ENCODE measurements at places on chromosomes 7 and 10.

- no peak for DNase-seq
Measured at GRCh38 chr7:157559596-157560257, 222.9 kb downstream of the DNAJB6 start.

GRCh38 chr10:37681617-37681999 is 175.8 kb downstream of the ZNF248 start:
- DNase-seq, result no peak

GRCh38 chr7:102840404-102840803 is 72.4 kb upstream of the LRRC17 start:
- DNase-seq, result no peak

DNA sequence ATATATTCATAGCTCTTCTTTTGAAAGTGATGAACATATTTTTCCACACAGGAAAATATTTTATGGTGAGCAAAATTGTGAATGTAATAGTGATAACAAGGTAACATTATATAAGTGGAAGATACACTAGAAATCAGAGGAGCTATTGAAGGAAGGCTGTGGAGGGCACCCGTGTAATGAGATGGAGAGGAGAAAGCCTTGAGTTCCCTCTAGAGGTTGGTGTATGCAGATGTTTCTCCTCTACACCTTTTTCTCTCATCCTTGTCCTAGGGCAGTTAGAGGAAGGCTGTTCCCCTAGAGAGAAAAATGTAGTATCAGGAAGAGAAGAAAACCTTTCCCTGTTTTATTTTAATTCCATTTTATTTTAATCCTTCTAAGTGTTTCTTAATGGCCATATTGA is 54.6 kb upstream of the NRG3 start:
- peak; percentile 8 for DNase-seq

DNA sequence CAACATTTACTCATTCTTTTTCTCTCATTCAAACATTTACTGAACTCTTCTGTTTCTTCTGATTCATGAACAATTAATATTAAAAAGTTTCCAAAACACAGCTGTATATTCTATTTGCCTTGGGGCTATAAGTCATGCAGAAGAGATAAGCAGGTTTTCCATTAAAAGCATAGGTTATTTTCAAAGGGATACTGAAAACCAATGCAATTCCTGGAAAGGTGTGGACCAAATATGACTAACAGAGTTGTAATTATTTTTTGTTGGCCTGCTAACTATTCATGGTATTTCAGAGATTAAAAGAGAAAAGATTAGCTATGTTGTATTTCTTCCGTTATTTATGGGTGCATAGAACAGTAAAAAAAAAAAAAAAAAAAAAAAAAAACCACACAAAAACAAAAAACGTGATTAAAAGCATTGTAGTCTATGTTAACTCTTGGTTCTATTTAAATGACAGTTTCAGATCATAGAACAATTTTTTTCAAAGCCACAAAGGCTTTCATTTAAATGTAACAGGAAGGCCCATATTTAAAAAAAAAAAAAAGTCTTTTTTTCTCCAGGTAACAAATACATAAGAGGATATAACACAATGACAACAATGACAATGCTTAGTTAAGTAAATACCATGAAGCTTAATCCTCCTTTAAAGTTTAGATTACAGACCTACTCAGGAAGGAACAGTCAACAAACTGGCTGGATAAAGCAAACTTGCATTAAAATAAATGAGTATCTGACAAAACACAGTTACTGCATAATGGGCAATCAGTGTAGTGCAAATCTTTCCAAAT is 1042.9 kb downstream of the GATA3 start:
- DNase-seq, result no peak

- DNase-seq, result no peak
Measured at GRCh38 chr7:121026159-121026558, 37.6 kb downstream of the CPED1 start.

DNA sequence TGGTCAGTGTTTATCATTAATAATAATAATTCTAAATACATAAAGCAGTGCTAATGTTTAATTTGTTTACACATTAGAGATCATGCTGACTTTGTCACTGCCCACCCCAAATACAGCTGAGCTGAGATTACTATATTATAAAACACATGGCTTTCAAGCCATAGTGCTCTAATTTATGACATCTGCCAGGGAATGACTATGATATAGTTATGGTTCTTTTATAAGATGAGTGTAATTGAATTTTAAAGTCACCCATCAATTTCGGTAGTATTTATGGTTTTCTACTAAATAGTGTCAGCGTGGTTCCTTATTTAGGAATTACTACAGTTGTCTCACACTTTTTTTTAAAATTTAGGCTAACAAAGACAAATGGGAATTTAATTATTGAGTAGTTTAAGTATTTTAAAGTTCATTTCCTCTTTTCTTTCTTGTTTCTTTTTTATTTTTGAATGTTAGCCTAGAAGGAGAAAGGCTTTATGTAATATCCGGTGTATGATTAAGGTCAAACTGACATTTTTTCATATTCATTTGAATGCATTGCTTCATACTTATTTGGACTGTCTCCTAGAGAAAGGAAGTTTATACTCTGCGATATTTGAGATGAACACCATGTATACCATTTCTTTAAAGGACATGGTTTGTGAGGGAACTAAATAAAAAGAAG is 3.9 kb downstream of the CDK14 start:
- no peak for DNase-seq

GRCh38 chr10:4596951-4597350 is 229.1 kb upstream of the AKR1E2 start:
- DNase-seq, result no peak

DNA sequence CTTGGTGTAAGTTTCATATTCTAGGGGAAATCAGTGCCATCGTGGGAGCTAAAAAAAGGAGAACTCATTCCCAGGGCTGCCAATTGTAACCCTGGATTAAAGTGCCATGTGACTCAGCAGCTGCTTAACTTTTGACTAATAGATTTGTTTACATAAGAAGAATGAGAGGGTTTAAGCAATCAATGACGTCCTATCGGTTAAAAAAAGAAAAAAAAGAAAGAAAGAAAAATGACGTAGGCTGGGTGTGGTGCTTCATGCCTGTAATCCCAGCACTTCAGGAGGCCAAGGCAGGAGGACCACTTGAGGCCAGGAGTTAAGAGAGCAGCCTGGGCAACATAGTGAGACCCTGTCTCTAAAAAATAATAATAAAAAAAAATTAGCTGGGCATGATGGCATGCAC is 116.2 kb upstream of the AFAP1L2 start:
- no peak for DNase-seq

GRCh38 chr7:155802906-155803417 is 9.3 kb downstream of the SHH start:
- DNase-seq, result no peak

DNA sequence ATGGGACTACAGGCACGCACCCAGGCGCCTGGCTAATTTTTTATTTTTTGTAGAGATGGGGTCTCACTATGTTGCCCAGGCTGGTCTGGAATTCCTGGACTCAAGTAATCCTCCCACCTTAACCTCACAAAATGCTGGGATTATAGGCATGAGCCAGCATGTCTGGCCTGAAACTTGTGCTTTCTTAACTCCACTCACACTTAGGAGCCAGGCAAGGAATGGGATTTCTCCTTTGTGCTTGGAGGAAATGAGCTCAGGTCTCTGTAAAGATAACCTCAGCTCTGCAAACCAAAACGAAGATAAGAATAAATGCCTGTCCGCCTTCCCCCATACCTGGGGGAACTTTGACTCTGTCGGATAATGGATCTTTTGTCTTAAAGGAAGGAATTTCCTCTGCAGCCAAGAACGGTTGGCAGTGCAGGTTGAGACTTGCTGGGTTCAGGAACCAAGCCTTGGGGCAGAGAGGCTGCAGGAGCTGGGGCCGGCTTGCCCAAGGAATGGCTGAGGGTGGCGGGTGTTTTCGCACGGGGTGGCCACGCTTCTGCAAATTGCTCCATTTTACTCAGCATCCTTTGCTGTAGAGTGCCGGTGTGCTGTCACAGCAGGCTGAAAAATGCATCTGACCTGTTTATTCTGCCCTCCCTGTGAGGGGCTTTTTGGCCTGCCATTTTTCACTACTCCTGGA is 174.2 kb downstream of the KIAA1217 start:
- DNase-seq, result no peak

DNA sequence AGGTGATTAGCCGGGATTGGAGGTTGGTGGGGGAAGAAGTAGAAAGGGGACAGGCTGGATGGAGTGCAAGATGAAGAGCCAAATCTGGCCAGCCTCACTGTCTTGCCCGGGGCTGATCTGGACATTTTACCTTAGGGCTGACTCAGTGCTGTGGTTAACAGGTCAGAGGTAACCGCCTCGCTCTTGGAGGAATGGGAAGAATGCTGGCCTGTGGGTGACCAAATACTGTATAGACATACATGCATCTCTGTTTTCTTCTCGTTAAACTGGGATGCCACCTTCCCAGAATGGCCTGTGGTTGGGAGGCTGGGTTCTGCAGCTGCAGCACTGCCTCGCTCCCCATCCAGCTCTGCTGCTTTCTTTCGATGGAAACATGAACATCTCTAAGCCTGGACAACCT is 120.0 kb downstream of the SEC23IP start:
- DNase-seq, result no peak

- no peak for DNase-seq
Measured at GRCh38 chr7:100602889-100603725, 944 bp downstream of the PCOLCE start.

DNA sequence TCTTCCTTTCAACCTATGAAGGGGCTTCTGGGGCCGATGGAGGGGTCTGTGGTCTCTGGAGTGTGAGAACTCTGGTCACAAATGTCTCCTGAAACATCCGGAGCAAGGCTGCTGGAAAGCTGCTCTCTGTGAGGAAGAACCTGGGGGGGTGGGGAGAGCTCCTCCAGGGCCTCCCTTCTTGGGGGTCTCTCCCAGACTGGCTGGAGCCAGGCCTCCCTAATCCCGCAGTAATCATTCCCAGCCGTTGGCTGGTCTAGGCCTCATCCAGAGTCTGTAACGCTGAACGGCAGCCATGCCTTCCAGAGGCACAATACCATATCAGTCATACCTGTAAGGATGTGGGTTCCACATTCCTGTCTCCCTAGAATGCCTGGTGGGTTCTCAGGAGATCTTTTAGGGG is 4.4 kb upstream of the LZTS2 start:
- DNase-seq, result no peak

DNA sequence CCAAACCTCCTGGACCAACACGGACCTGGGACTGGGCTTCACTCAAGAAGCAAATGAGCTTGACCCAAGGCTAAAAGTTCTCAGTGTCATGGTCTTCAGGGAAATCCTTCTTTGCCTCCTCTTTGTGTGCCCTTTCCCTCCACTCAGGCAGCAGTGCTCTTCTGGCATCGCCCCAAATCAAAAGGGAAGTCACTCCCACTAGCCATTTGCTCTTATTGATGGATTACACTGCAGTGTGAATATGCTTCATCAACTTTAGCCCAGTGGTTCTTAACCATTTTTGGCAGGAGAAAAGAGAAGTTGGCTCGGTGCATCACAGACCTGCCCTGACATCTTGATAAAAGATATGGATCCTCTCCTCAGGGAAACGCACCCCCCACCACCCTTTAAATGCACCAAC is 19.2 kb upstream of the IKZF1 start:
- no peak for DNase-seq

- no peak for DNase-seq
Measured at GRCh38 chr10:63429281-63429680, 36.5 kb downstream of the JMJD1C start.

GRCh38 chr7:332646-333392 is 42.8 kb downstream of the FOXL3 start:
- DNase-seq, result peak; percentile 64

DNA sequence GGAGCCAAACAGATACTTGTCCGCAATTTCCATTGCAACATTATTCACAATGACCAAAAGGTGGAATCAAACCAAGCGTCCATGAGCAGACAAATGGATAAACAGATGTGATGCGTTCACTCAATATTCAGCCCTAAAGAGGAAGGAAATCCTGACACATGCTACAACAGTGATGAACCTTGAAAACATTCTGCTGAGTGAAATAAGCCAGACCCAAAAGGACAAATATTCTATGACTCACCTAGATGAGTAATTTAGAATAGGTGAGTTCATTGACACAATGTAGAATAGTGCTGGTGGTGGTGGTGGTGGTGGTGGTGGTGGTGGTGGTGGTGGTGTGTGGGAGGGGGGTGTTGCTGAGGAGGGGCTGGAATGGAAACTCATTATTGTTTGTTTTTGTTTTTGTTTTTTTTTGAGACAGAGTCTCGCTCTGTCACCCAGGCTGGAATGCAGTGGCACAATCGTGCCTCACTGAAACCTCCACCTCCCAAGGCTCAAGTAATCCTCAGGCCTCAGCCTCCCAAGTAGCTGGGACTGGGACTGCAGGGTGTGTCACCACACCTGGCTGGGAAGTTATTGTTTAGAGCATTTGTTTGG is 28.6 kb downstream of the SMKR1 start:
- no peak for DNase-seq

DNA sequence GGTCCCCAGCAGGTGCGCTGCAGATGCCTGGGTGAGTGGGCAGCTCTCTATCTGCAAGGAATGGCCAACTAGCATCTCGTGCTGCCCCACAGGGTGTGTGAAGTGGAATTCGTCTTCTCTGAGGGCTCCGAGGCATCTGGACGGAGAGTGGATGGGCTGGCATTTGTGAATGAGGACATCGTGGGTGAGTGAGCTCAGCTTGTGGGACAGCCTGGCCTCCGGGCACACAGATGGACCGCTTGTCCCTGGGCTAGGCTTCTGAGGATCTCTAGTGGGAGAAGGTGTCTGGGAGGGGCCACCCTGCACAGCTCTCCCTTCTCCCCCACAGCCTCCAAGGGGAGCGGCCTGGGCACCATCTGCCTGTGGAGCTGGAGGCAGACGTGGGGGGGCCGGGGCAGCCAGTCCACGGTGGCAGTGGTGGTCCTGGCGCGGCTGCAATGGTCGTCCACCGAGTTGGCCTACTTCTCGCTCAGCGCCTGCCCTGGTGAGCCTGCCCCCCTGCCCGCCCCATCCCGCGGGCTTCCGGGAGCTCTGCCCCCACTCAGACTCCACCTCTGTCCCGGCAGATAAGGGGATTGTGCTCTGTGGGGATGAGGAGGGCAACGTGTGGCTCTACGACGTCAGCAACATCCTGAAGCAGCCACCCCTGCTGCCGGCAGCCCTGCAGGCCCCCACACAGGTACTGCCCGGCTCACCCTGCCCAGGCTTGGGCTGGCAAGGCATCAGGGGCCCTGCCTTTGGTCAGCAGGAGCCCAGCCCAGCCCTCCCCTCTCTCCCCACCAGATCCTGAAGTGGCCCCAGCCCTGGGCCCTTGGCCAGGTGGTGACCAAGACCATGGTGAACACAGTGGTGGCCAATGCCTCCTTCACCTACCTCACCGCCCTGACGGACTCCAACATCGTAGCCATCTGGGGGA is 6.3 kb downstream of the POLR2J start:
- no peak for DNase-seq

- DNase-seq, result no peak
Measured at GRCh38 chr7:102933763-102934162, 21.0 kb downstream of the LRRC17 start.

DNA sequence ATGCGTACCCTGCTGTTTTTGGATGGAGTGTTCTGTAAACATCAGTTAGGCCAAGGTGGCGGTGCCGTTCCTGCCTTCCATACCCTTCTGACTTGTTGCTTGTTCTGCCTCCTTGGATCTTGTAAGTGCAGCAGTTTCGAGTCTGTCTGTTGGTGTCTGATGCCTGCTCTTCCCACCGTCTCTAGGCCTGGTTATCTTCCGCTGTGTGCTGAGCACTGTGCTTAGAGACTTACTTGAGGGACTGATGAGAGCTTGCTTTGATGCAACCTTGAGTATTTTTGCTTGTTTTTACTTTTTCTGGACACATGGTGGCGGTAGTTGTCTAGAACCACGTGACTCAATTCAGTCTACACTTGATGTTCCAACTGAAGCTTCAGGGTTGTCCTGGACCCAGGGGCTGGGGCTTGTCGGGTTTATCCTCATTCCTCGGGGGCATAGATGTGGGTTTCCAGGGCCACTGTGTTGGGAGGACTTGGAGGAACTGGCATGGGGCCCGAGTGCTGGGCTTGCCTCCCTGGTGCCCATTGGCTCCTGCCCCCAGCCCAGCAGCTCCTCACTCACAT is 14.4 kb upstream of the SPRN start:
- no peak for DNase-seq

All from NCI-H524 (cell line).